Ovary (tissue), 10 donors: ENCODE measurements at places on chromosomes 16 and 17. TPM values are rescaled to one million over a fixed set of nuclear protein-coding genes. Genes with fewer than 3 reads are reported as not detected.

PIMREG gene
- total RNA-seq, result 4.7 TPM

UQCRC2 gene
- total RNA-seq, result 200 TPM

AOC3 gene
- total RNA-seq, result 23.7 TPM

RPGRIP1L gene
- total RNA-seq, result 11.8 TPM

RAMP2 gene
- 18.6 TPM for total RNA-seq

MSLN gene
- total RNA-seq, result 314 TPM

TMC5 gene
- total RNA-seq, result not detected

SMIM36 gene
- total RNA-seq, result not detected

DNA sequence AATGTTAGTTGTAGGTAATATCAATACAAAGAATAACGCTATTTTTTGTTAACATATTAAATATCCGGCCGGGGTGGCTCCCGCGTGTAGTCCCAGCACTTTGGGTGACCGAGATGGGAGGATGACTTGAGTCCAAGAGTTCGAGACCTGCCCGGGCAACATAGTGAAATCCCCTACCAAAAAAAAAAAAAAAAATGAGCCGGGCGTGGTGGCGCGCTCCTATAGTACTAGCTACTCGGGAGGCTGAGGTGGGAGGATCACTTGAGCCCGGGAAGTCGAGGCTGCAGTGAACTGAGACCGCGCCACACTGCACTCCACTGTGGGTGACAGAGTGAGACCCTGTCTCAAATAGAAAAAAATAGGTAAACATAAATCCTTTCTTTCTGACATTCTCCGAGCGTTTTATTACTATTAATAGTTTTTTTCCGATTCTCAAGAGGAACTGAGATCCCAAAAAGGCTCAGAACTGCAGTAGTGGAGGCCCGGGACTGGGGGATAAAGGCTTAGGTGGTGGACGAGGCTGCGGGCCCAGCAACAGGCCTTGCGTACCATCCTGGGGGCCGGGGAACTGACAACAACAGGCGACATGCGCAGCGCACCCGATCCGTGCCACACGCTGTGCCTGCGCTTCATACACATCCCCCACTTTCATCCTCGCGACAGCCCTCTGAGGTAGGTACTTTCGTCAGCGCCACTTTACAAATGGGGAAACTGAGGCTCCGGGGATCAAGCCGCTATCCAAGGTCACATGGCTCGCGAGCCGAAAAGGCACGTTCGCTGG lies 919 bp downstream of the N4BP1 start:
- no peak for DNase-seq
- H3K4me3 ChIP-seq, result peak overlapping the region; percentile 66

DNA sequence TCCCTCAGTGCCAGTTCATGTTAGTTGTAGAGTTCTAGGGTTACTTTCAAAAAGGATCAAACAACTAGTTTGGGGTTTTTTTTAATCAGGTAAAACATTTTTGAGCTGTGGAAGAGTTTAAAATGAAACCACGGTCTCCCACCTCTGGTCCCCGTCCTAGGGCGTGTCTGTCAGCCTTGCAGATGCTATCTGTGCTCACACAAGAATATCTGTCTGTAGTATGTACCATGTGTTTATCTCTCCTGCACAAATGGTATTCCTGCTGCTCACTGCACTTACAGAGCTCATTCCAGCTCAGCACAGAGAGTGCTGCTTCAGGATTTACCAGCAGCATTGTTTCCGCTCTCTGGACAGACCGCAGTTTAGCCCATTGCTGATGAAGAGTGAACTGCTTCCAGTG lies 38.9 kb downstream of the UBN1 start:
- no peaks in the 10 kb centered on the region for H3K36me3 ChIP-seq
- DNase-seq, result no peak
- no peaks in the 10 kb centered on the region for H3K27me3 ChIP-seq
- no peak overlapping the region for H3K4me3 ChIP-seq
- H3K27ac ChIP-seq, result no peak overlapping the region

DNA sequence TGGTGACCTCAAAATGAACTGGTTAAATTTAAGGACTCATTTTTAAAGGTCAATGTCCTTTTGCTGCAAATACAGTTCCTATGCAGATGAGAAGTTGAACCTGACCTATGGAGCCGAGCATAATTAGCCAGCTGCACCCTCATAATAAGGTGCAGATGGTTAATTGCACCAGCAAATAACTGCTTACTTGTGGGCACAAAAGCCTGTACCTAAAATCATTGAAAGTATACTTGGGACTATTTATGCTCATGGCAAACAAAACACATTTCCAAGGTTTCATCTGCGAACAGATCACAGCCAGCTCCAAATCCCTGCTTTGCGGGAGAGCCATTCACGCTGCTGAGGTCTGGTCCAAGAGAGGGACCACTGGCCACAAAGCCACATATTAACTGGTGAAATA lies 13.0 kb downstream of the HYDIN start:
- no peaks in the 10 kb centered on the region for H3K4me1 ChIP-seq
- no peaks in the 10 kb centered on the region for H3K36me3 ChIP-seq
- H3K4me3 ChIP-seq, result no peak overlapping the region

- no peak for DNase-seq
- H3K4me1 ChIP-seq, result peaks cover 6% of the 10 kb centered on the region
- H3K27ac ChIP-seq, result no peak overlapping the region
- H3K4me3 ChIP-seq, result no peak overlapping the region
- no peaks in the 10 kb centered on the region for H3K27me3 ChIP-seq
Observed at GRCh38 chr17:51124640-51125503, 4.2 kb upstream of the SPAG9 start.

DNA sequence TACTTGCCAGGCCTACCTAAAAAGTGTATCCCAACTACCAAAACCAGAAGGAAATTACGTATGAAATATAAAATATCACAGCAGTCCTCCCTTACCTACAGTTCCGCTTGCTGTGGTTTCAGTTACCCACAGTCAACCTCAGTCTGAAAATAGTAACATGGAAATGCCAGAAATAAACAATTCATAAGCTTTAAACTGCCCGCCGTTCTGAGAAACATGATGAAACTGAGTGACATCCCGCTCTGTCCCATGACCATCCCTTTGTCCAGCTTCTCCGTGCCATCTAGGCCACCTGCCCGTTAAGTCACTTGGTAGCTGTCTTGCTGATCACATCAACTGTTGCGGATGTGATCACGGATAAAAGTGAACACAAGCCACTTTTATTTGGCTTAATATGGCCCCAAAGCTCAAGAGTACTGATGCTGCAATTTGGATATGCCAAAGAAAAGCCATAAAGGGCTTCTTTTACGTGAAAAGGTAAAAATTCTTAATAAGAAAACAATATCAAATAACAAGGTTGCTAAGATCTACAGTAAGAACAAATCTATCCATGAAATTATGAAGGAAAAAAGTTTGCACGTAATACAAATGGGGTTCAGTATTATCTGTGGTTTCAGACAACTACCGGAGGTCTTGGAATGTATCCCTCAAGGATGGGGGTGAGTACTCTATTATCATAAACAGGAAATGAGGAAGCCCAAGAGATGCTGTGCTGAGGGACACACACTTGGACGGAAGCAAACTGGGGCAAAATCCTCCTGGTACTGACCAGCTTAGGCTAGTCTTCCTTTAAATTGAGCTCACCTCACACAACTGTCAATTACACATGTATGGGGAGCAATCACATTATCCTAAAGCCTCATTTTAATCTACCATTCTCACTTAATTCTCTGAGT lies 8.2 kb downstream of the USP22 start:
- no peaks in the 10 kb centered on the region for H3K36me3 ChIP-seq
- DNase-seq, result no peak
- no peak overlapping the region for H3K27ac ChIP-seq
- no peak overlapping the region for H3K4me3 ChIP-seq
- H3K4me1 ChIP-seq, result peaks cover 39% of the 10 kb centered on the region
- no peaks in the 10 kb centered on the region for H3K27me3 ChIP-seq

DNA sequence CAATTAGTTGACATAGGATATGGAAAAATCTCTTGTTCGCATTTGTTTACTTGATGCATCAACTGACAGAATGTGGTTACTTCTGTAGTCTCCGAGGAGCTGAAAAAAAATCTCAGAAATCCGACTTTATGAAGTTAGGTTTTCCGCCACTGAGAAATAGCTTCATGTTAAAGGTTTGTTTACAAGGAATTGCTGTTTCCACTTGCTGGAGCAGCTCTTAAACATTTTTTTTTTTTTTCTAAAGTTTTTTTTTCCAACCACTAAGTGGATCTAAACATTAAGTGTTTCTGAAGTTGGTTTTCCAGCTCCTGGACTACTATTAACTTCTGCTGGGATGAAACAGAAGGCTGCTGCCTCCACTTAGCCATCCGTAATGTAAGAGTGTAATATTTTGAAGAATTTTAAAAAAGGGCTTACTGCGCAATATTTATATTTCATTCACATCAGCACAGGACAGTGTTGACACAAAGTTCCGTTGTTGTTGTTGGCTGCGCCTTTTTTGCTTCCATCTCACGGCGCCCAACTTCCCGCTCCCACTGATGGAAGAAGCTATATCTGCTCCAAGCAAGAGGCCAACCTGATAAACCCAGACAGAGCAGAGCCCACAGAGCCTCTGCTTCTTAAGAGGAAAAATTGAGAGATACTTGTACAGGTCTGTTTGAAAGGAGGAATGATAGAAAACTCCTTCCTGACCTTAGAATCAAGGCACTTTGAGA lies 167.7 kb upstream of the KCNJ16 start:
- no peaks in the 10 kb centered on the region for H3K27me3 ChIP-seq
- no peak overlapping the region for H3K27ac ChIP-seq
- no peaks in the 10 kb centered on the region for H3K36me3 ChIP-seq
- no peak overlapping the region for H3K4me3 ChIP-seq
- H3K4me1 ChIP-seq, result peaks cover 3% of the 10 kb centered on the region

DNA sequence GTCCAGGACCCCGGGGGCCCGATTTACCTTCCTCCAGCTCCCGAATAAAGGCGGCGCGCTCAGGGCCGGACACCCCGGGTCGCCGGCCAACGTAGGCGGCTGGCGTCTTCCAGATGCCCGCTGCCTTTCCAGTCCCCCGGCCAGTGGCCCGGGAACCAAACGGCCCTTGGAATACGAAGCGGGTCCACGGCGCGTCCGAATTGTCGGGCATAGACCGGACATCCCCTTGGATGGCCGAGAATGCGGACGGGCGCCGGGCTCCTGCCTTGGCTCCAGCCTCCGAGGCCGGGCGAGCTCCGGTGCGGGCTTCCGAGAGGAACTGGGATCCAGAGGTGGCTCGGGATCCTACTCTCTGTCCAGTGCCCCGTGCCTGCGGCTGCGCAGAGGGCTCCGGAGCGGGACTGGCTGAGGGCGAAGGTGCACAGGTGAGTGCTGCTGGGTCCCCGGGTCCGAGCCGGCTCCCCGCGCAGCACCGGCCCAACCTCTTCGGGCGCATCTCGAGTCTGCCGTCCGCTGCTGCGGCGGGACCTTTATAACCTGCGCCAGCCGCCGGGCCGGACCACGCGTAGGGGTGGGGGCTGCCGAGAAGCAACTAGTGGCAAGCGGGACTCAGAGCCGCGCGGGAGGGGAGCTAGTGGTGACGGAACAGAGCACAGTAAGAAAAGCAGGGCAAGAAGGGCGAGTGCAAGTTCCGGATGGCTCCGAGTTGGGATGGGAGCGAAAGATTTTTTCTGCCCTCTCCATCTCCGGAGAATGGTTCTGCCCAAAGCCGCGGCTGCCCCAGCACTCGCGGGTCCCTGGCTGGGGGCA lies at the start of gene HAP1:
Gene HAP1 (minus strand): TSS at position 505 of the 810 bp plus-strand sequence. CDS start 9 bp downstream, at position 496.
- H3K36me3 ChIP-seq, result no peaks in the 10 kb centered on the region
- peaks cover 4% of the 10 kb centered on the region for H3K4me1 ChIP-seq
- H3K27me3 ChIP-seq, result no peaks in the 10 kb centered on the region
- DNase-seq, result peak; percentile 32
- no peak within 1 kb of the TSS for H3K27ac ChIP-seq

- DNase-seq, result no peak
- H3K27ac ChIP-seq, result no peak overlapping the region
- no peak overlapping the region for H3K4me3 ChIP-seq
- no peaks in the 10 kb centered on the region for H3K4me1 ChIP-seq
- no peaks in the 10 kb centered on the region for H3K27me3 ChIP-seq
Observed at GRCh38 chr17:74481621-74482020, 15.2 kb downstream of the CD300A start.

- no peak overlapping the region for H3K4me3 ChIP-seq
- H3K4me1 ChIP-seq, result no peaks in the 10 kb centered on the region
- DNase-seq, result no peak
Observed at GRCh38 chr17:18968945-18969887, 17.3 kb downstream of the SLC5A10 start.

- no peak overlapping the region for H3K4me3 ChIP-seq
- no peaks in the 10 kb centered on the region for H3K36me3 ChIP-seq
- no peaks in the 10 kb centered on the region for H3K27me3 ChIP-seq
- no peak for DNase-seq
- no peaks in the 10 kb centered on the region for H3K4me1 ChIP-seq
Observed at GRCh38 chr16:9660898-9661297, 521.3 kb downstream of the GRIN2A start.

GRCh38 chr17:39002991-39003715 lies 36.0 kb upstream of the FBXO47 start:
- no peak overlapping the region for H3K4me3 ChIP-seq
- H3K27me3 ChIP-seq, result no peaks in the 10 kb centered on the region
- no peaks in the 10 kb centered on the region for H3K36me3 ChIP-seq

GRCh38 chr17:57406131-57406980 lies 150.0 kb downstream of the MSI2 start:
- DNase-seq, result peak; percentile 63
- H3K27me3 ChIP-seq, result no peaks in the 10 kb centered on the region
- H3K36me3 ChIP-seq, result no peaks in the 10 kb centered on the region
- H3K27ac ChIP-seq, result peak overlapping the region; percentile 66
- peaks cover 17% of the 10 kb centered on the region for H3K4me1 ChIP-seq

DNA sequence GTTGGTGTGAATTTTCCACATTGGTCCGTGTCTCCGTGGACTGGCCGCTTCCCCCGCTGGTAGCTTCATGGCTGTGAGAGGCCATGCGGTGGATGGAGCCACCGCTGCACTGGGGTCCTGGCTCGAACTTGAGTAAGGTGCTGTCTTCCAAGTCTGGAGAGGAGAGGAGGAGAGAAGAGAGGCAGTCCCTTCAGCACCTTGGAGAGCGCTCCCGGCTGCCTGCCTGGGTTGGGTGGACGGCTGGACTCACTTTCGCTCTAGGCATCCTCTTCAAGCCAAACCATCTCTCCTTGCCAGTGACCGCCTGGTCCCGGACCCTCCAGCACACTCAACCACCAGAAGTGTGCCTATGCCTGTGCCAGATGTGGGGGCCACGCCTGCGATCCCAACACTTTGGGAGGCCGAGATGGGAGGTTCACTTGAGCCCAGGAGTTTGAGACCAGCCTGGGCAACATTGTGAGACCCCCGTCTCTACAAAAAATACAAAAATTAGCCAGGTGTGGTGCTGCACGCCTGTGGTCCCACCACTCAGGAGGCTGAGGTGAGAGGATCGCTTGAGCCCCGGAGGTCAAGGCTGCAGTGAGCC lies 6.2 kb downstream of the JPH3 start:
- peaks cover 4% of the 10 kb centered on the region for H3K27me3 ChIP-seq
- no peak overlapping the region for H3K4me3 ChIP-seq
- H3K36me3 ChIP-seq, result no peaks in the 10 kb centered on the region
- no peaks in the 10 kb centered on the region for H3K4me1 ChIP-seq

DNA sequence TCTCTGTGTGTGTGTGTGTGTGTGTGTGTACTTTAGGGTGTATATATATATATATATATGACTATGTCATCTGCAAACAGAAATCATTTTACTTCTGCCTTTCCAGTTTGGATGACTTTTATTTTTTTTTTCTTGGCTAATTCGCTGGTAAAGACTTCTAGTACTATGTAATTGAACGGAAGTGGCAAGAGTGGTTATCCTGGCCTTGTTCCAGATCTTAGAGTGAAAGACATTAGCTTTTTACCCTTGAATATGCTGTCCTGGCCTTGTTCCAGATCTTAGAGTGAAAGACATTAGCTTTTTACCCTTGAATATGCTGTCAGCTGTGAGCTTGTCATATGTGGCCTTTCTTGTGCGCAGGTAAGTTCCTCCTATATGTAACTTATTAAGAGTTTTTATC lies 72.7 kb upstream of the MYOCD start:
- no peaks in the 10 kb centered on the region for H3K36me3 ChIP-seq
- no peak for DNase-seq
- no peaks in the 10 kb centered on the region for H3K27me3 ChIP-seq
- no peak overlapping the region for H3K27ac ChIP-seq
- no peak overlapping the region for H3K4me3 ChIP-seq
